ENCODE measurements at places on chromosomes 13 and 19. TPM values are rescaled to one million over a fixed set of nuclear protein-coding genes. Genes with fewer than 3 reads are reported as not detected.

Gene MCF2L
- polyA plus RNA-seq: 33.2 TPM

Gene ZNF221
- 5.8 TPM for polyA plus RNA-seq

Gene KIR2DL3
- not detected for polyA plus RNA-seq

Gene ZNF729
- polyA plus RNA-seq: 0.76 TPM

All from right renal pelvis (tissue), 4 donors.